ENCODE measurements at places on chromosomes 16 and 17.

- DNase-seq, result no peak
Observed at GRCh38 chr16:27703545-27703944, 153.6 kb downstream of the KATNIP start.

GRCh38 chr17:60353773-60354172, 38.2 kb downstream of the USP32 start:
- DNase-seq, result no peak

- no peak for DNase-seq
Observed at GRCh38 chr16:57352636-57353047, 5.9 kb upstream of the CCL22 start.

DNA sequence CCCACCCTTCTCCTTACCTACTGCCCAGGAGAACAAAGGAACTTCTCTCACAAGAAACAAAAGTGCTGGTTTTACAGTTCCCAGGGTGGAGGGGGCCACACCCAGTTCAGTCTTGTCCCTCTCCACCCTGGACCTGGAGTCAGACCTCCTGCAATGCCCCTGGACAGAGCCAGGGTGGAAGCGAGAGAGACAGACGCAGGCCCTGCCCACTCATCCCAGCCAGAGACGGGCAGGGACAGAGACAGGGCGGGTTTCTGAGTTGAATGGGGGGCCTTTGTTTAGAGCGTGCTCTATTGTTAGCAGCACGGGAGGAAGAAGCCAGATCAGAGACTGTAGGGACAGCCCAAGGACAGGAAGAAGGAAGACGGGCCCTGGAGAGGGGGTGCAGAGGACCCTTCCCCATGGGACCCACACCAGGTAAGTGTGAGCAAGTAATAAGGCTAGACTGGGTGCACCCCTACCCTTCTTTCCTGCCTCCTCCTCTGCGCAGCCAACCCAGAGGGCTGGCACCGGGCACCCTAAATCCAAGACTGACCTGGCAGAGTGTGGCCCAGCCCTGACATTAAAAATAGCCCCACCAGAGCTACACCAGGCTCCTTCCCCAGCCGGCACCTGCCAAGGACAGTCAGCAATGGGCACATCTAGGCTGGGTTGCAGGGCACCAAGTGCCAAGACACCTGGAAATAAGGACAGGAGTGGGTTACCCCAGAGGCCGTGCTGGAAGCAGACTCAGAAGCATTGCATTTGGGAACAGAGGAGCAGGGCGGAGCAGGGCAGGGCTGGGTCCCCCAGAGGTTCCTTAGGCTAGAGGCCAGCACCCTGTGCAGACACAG, 10.9 kb downstream of the JUP start:
- no peak for DNase-seq

- DNase-seq, result no peak
Observed at GRCh38 chr17:21301593-21302550, 17.4 kb downstream of the MAP2K3 start.

DNA sequence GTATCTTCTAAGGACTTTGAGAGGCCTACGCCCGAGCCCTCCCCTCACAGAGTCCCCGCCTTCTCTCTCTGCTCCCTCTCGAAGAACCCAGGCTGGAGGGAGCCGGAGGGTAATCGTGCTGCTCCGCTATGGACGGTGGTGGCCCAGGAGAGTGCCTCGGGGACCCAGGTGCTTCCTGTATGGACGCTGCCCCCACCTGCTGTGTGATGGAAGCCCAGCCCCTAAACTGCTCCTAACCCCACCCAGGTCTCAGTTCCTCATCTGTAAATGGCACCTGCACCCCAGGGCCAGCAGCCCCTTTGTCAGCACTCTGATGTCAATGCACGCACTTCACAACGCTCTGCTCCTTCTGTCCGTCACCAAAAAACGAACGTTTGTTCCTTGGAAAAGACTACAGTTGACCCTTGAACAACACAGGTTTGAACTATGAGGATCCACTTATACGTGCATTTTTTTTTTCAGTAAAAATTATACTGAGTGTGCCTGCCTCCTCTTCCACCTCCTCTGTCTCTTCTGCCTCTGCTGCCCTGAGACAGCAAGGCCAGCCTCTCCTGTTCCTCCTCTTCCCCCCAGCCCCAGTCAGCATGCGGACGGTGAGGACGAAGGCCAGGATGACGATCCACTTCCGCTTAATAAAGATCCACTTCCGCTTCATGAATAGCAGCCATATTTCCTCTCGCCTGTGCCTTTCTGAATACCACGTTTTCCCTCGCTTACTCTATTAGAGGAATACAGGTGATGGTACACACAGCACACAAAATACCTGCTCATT, 118.3 kb downstream of the BANP start:
- DNase-seq, result no peak

DNA sequence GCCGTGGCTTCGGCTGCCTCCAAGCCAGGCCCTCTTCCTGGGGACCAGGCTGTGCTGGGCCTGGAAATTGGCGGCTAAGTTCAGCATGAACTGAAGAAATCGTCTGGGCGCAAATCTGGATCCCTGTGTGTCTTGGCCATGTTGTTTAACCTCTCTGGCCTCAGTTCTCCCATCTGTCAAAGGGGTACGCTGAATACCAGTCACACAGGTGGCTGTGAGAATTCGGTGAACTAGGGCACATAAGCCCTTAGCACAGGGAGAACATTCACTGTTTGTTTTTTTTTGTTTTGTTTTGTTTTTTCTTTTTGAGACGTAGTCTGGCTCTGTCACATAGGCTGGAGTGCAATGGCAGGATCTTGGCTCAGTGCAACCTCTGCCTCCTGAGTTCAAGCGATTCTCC, 19.0 kb downstream of the LASP1 start:
- DNase-seq, result no peak

GRCh38 chr16:73255031-73255430, 207.1 kb upstream of the ZFHX3 start:
- DNase-seq, result no peak

DNA sequence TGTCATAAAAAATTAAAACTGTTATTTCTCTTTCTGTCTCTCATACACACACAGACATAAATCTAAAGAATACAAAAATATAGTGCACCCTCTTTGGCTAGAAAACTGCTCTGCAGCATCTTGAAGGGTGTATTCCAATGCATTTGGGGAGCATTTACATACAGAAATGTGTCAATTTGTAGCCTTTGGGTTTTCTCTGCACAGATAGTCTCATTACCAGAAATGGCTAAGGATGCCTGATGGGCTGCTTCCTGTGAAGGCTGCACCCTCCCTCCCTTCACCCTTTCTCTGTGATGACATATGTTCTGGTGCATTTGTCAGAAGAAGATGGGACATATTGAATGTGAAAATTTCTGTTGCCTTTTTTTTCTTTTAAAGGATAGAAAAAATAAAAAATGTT, 1239.3 kb downstream of the CDH11 start:
- no peak for DNase-seq

GRCh38 chr17:32780721-32781120, 96.2 kb downstream of the MYO1D start:
- no peak for DNase-seq

- no peak for DNase-seq
Observed at GRCh38 chr16:87570938-87571867, 31.1 kb upstream of the JPH3 start.

- no peak for DNase-seq
Observed at GRCh38 chr16:48605518-48606110, 4.4 kb downstream of the N4BP1 start.

DNA sequence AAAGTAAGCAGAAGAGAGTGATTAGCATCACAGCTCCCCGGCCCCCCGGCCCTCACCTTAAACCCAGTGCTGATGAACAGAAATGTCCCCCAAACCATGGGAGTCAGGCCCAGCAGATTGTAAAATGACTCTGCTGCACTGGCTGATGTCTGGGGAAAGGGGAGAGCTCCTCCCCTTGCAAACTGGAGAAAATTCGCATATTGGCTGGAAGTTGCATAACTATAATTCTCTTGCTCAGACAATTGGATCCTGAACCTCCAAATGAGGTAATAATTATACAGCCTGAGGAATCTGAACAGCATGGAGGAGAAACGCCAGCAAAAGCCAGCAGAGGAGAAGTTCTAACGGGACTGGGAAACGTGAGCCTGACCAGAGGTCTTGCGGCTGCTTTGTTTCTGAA, 109.7 kb downstream of the C16orf95 start:
- DNase-seq, result peak; percentile 80

DNA sequence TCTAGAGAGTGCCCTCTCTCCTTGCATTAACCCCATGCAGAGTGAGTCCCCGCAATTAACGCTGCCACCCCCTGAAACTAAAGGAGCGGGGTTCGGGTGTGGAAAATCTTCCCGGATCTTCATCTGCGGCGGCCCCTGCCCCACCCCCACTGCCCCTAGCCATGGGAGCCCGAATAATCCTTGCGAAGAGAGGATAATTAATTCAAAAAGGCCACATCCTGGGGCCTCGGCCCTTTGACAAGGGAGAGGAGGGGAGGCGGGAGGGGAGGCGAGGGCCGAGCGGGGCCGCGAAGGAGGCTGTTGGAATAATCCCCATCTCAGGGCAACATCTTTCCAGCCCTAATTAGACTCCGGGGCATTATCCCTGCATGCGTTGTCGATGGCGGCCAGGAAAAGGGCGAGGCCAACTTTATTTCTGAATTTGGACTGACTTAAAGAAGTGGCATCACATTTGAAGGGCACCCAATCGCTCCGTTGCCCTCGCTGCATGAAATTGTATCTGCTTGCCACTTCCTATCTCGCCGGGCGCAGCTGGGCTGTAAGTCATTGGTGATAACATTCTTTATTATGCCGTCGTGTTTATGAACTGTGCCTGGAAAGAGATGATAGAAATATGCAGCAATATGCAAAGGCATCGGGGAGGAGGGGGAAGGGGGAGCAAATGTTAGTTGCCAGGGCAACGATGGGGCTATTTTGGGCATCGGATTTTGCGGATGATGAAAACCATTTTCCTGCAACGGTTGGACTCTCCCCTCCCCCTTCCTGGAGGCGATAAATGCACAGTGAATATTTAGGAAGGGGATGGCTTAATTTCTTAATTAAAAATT, 387.1 kb upstream of the TNRC6C start:
- DNase-seq, result no peak

GRCh38 chr17:1736348-1737281, 6.1 kb upstream of the SERPINF2 start:
- no peak for DNase-seq

DNA sequence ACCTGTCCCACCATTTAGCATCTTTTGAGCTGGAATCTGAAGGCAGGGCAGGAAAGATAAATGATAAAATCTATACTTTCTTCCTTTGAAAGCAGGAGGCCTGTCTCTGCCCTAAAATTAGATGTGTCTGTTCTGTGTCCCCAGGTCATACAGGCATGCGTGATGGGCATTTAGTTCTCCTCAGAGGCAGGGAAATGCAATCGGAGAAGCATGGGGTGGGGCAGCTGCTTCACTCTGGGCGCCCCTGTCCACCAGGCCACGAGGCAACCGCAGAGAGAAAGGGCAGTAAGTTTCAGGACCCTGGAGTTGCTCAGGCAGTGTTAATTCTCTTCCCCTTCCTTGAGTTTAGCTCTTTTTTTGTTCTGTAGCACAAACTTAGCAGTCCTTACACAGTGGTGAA, 25.1 kb downstream of the CLUAP1 start:
- no peak for DNase-seq

DNA sequence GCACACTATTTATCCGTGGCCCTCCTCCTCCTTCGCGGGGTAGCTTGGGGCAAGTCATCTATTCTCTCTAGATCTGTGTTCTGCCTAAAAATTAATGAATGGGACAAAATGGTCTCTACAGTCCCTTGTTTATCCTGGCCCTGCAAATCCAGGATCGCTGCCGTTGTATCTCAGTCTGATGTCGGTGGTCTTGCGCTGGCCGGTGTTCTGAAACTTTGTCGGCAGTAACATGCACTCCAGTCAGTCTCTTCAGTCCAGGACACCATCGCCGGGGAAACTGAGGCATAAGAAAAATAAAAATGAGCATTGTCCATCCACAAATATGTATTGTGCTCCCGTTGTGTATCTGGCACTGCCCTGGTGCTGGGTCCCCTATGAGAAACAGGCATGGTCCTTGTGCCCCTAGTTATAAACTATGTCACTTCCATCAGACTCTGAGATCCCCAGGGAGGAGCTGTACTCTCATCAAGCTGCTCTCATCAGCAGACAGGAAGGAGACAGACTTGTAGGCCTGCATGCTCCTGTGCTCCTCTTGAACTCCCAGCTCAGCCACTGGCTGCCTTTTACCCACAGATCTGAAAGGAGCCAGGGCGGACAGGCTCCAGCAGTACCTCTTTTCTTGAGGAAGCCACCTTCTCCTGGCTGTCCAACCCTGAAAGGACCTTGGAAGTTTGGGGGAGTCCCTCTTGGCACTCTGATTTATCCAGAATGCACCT, 13.7 kb upstream of the CA4 start:
- no peak for DNase-seq

DNA sequence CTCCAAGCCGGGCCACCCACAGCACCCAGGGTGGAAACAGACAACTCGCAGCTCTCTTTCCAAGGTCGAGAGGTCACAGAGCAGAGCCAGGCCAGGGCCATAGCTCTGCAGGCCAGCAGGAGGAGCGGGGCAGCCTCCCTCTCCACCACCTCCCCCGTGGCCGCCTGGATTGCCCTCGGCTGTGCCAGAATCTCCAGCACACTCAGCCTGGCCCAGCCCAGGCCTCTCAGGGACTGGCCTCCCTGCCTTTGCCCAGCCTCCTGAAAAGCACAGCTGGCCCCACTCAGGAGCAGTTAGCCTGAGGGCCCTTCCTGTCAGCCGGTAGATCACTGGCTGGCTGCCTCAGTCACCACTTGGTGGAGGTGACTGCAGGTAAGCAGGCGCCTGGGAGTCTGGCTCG, 85.8 kb upstream of the SEC14L1 start:
- no peak for DNase-seq

- peak; percentile 82 for DNase-seq
Observed at GRCh38 chr17:65742403-65743307, 181.2 kb upstream of the AXIN2 start.

DNA sequence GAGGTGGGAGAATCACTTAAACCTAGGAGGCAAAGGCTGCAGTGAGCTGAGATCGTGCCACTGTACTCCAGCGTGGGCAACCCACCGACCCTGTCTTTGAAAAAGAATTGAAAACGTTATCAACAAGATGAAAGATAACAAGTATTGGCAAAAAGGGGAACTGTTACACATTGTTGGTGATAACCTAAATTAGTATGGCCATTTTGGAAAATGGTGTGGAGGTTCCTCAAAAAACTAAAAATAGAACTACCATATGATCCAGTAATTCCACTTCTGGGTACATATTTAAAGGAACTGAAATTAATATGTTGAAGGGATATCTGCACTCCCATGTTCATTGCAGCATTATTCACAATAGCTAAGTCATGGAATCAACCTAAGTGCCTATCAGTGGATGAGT, 61.0 kb downstream of the ABHD15 start:
- DNase-seq, result no peak
